ENCODE measurements at places on chromosomes 13 and 19. TPM values are rescaled to one million over a fixed set of nuclear protein-coding genes. Genes with fewer than 3 reads are reported as not detected.

DNA sequence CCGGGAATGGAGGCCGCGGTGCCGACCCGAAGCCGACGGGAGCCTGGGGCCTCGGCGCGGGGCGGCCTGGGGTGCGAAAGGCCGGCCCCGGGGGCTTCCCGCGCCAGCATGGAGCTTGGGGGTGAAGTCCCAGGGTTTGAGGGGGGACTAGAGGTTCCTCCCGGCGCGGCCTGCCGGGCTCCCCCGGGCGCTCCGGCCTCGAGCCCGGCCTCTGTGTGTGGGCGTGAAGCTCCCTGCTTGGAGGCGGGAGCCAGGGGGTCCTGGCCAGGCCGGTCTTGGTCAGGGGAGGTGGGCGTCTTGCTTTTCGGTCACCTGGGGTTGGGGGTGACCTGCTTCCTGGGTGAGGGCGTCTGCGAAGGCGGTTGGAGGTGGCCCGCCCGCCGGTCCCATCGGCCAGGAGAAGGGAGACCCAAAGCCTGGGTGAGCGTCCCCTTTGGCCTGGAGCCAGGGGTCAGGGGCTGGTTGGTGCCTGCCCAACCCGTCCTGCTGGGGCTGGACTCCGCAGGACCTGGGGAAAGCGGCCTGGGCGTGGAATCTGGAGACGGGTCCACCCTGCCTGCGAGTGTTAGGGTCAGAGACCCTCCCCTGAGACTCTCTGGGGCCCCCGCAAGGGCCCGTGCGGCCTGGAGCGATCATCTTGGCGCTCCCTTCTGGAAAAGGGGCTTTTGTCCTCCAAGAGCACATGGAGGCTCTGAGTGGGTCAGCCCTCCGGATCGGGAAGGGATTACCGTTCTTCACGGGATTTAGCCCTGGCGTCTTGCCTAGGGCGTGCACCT, 535 bp downstream of the BSG start:
- no peak for DNase-seq

The YJEFN3 gene
- polyA plus RNA-seq = 4.1 TPM

GRCh38 chr19:7328647-7329046, 20.1 kb upstream of the ARHGEF18 start:
- DNase-seq = no peak

The ZNF69 gene
- polyA plus RNA-seq = 16.8 TPM

DNA sequence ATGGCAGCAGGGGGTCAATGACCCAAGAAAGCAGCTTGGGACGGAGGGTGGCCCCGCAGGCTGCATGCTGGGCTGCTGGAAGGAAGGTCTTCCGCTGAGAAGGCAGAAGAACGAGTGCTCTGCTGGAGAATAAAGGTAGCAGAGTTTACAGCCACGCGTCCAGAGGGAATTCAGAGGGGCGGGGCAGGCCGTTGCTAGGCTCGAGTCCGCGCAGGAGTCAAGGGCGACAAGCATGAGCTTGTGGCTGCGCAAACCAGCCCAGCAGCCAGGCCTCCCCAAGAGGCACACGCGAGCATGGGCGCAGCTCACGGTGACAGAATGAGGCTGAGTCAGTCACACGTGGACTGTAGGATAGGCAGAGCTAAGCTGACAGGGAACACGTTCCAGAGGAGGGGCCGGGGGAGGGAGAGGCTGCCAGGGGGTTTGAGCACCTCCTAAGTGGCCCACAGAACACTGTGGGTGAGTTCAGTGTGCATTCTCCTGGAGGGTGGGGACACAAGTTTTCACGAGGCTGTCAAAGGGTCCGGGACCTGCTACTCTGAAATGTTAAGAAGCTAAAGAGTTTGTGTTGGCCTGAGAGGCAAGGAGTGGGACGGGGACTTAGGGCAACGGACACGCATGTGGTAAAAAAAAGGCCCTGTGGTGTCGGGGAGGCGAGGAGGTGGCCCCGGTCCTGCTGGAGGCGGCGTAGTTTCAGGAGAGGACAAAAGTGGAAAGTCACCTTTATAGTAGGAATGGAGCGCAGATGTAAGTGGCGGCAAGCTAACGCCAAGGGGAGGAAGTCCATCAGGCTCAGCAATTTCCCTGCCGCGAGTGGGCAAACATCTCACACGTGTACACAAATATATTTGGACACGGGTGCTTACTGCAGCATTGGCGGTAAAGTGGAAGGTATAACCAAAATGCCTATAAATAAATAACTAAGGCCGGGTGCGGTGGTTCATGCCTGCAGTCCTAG, 17.7 kb downstream of the RFX2 start:
- no peak for DNase-seq

- no peak for DNase-seq
These were observed 1090.4 kb downstream of the PCDH9 start for GRCh38 chr13:66139701-66140100.

GRCh38 chr19:12773571-12773970, 1.8 kb downstream of the HOOK2 start:
- no peak for DNase-seq

- no peak for DNase-seq
These were observed 879.6 kb upstream of the SLC10A2 start for GRCh38 chr13:103945836-103946235.

DNA sequence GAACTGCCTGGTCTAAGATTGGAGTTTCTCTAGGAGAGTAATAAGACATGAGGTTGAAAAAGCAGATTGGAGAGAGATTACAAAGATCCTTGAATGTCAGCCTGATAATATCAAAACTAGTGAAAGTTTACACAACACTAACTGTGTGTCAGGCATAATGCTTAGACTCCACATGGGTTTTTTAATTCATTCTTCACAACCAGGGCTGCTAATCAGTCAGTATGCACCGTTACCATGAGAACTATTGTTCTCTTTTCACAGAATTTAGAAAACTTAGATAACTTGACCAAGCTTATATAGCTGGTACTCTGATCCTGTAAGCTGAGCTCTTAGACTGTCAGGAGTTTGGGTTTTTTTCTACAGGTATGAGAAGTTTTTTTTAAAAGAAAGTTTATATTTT, 46.6 kb upstream of the TSC22D1 start:
- no peak for DNase-seq

The COL4A1 gene
- polyA plus RNA-seq = 564 TPM

GRCh38 chr19:8221161-8221560, 12.0 kb downstream of the CERS4 start:
- DNase-seq = no peak

DNA sequence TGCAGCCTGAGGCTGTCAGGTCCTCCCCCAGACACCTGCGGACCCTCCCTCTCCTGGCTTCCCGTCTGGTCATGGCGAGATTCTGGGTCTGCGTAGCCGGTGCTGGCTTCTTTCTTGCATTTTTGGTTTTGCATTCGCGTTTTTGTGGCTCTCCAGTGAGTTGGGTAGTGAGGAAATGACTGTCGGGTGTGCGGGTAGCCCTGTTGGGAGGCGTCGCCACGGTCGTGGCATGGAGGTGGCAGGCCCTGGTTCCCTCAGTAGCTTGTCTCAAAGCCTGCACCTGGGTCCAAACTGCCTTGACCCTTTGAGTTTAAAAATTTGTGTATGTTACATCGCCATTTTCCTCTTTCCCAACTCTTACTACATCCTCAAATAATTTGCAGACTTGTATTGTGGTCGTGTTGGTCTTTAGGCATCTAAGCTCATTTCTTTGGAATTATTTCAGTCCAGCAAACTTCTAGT, 344 bp downstream of the NHLRC3 start:
- DNase-seq = no peak

DNA sequence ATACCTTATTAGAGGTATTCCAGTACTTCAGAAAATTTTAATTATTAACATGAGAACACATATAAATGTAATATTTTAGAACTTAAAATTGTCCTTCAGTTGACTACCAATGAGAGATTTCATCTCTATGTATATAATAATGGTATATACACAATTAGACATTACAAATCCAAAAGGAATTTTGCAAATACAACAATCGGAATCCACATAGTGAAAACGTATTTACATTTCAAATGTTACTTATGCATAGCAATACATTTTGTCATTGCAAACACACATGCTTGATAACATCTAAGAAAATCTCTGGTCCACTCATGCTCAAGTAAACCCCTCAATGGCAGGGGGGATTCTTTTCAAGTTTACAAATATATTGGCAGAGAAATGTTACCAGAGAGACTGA, 2345.2 kb downstream of the PCDH9 start:
- no peak for DNase-seq

- DNase-seq = no peak
These were observed 6.1 kb downstream of the DOCK6 start for GRCh38 chr19:11256189-11256588.

The IGFL4 gene
- polyA plus RNA-seq = 0.17 TPM
